AG08395 (cell line): ENCODE measurements at places on chromosomes 11 and 22.

GRCh38 chr11:99584830-99585229, 564.1 kb downstream of the CNTN5 start:
- DNase-seq, result no peak

DNA sequence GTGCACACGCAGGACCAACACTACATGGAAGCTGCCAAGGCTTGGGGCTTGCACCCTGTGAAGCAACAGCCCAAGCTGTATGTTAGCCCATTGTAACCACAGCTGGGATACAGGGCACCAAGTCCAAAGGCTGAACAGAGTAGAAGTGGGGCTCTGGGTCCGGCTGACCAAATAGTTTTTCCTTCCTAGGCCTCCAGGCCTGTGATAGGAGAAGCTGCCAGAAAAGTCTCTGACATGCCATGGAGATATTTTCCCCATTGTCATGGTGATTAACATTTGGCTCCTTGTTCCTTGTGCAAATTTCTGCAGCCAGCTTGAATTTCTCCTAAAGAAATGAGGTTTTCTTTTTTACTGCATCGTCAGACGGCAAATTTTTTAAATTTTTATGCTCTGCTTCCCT, 941.2 kb downstream of the FAM181B start:
- no peak for DNase-seq

DNA sequence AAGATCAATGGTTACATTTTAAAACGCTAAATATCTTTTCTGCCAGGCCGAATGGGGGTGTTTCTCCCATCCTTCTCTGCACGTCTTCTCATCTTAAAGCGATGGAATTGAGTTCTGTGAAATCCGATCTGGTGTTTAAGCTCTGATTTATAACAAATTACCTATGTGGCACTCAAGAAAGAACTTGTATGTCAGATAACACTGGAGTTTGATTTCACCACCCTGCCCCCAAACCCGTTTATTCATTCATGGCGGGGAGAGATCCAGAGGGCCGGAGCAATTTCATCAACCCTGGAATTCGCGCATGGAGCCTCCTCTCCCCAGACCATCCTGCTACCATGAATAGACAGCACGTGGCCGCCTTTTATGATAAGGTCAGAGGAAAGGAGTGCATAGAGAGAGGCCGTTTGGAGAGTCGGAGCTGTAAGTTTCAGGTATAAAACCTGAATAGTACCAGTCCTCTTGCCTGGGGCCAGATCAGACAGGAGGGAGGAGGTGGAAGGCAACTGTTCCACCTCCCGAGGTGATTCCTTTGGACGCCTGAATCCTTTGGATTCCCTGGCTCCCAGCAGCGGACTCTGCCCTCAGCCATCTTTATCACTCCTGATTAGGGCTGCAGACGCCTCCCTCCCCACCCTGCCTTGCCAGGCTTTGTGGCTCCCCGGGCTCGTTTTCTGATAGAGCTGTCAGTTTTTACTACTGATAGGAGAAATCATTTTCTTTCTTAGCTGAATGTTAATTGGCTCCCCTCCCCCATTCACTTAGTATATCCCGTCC, 27.3 kb upstream of the NFAM1 start:
- DNase-seq, result no peak

DNA sequence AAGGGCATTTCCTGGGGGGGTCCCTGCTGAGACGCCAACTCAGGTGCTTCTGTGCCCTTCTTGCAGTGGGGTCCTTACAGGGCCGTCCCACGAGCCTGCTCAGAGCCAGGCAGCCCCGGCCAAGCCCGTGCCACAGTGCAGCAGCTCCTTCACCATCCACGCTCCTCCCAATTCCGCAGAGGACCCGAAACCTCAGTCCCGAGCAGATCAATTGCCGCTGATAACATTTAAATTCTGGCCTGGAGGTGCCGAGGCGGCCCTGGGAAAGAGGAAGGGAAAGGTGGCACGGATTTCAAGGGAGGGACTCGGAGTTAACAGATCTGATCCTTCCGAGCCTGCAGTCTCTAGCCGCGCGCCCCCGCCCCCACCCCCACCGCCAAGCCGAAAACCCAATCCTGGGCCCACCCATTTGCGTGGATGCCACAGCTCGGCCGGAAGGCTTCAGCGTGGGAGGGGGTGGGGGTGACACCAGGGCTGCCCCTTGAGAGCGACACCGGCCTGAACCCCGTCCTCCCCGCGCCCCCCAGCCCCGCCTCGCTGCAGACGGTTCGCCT, 32.3 kb upstream of the JAM3 start:
- no peak for DNase-seq

- DNase-seq, result no peak
These were observed 12.7 kb upstream of the CD44 start for GRCh38 chr11:35126000-35126878.

DNA sequence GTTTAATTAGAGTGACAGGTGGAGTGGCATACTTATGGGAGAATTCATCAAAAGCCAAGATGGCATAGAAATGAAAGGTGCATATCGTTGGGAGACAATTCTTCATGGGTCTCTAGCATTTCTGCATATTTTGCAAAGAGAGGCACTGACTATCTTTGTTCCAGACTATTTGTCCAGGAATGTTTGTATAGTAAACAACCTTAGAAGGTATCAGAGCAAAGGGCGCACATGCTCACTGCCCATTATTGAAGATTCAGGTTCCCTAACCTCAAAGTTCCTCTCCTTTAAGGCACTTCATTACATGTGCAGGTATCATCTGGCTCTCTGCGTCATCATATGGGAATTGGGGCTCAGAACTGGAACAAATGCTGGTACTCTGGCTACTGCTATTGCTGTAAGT, 4.7 kb upstream of the NEU3 start:
- DNase-seq, result no peak
